ENCODE measurements at places on chromosomes 7 and 10.

DNA sequence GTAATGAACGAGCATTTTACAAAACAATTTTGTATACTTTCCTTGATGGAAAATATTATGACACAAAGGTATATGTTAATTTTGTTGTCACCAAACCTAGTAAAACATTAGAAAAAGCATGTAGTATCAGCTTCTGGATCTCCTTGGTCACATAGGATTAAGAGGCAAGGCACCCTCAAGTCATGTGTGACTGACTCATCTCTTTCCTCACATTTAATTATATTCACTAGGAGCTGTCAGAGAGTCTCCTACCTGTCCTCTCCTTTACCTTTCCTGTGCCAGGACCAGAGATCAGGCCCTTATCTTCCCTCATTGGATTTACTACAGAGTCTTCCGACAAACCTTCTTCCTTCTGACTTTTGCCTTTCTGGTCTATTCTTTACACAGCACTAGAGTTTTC, 111.3 kb upstream of the RPA3 start:
- no peak for DNase-seq

DNA sequence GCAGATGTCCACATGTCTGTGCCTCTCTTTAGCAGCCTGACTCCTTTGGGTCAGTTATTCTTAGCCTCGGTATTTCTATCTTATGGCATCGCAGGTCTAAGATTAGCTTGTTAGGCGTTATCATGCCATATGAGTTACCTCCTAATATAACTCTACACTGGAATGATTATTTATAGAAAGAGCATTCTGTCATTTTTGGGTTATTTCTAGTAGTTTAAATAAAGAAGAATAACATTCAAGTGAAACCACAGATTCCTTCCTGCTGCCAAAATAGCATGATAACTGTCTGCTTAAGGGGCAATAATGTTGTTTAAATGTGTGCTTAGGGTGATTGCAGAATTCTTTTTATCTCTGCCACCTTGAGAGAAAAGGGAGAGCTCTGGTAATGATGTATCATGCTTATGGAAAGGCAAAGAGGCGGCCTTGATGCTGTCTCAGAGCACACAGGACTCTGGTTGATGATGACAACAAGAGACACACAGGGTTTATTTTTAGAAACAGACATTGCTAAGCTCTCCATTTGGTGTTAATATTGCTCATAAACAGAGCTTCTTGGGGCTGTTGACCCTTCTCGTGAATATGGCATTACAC, 10.4 kb downstream of the HDAC9 start:
- DNase-seq, result no peak

GRCh38 chr10:96263176-96263575, 8.2 kb downstream of the BLNK start:
- no peak for DNase-seq

DNA sequence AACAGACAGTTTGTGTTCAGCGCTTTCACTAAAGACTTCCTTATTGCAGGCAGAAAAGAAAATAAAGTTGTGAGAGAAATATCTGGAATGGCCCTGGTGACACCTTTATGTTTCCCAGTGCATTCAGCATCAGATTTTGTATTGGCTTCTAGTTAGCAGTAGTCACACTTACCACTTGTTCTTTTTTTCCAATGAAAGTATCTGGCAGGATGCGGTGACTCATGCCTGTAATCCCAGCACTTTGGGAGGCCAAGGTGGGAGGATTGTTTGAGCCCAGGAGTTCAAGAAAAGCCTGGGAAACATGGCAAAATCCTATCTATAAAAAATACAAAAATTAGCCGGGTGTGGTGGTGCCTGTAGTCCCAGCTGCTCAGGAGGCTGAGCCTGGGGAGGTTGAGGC, 649.6 kb downstream of the LRMDA start:
- DNase-seq, result no peak

DNA sequence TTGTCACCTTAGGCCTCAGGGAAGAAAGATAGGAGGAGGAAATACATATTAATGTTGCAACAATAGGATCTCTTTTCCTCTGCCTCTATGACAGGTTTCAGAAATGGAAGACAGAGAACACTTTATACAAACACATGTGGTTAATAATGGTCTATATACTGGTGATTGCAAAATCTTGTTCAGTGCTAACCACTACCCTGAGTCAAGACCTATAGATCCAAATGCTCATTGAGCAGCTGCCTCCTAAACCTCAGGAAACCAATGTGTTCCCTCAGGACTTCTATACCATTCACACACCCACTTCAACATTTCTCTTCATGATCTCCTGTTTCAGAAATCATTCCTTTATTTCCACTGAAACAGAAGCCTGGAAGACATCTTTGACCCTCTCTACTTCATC, 32.5 kb upstream of the VWDE start:
- DNase-seq, result no peak

DNA sequence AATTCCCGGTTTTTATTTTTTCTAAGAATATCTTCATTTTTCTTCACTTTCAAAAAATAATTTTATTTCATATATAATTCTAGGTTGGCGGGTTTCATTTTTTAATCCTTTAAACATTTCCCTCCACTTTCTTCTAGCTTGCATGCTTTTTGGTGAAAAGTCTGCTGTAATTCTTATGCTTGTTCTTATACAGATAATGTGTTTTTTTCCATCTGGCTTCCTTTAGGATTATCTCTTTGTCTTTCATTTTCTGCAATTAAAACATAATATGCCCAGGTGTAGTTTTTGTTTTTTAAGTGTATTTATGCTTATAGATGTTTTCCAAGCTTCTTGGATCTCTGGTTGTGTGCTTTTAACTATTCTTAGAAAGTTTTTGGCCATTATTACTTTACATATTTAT, 341.3 kb upstream of the SEMA3C start:
- no peak for DNase-seq

DNA sequence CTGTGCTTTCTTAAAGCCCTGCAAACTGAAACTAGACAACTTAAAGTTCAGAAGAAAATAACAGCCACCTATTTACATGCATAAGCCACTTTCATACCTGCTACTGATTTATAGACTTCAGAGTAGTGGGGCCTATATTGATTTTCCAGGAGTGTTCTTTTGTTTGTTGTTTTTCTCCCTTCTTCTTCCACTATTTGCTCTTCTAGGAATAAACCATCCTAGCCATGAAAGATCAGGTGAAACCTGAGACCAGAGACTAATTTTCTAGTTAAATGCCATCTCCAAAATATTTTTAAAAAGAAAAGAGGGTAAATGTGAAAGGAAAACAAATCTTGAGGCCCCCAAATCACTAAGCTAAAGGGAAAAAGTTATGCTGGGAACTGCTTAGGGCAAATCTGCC, 72.4 kb upstream of the C1GALT1 start:
- DNase-seq, result no peak

GRCh38 chr7:66964411-66964810, 31.0 kb downstream of the SBDS start:
- DNase-seq, result no peak

- no peak for DNase-seq
These were observed 30.6 kb upstream of the CCL24 start for GRCh38 chr7:75844158-75844557.

GRCh38 chr10:51666456-51666855, 32.9 kb downstream of the CSTF2T start:
- DNase-seq, result no peak

DNA sequence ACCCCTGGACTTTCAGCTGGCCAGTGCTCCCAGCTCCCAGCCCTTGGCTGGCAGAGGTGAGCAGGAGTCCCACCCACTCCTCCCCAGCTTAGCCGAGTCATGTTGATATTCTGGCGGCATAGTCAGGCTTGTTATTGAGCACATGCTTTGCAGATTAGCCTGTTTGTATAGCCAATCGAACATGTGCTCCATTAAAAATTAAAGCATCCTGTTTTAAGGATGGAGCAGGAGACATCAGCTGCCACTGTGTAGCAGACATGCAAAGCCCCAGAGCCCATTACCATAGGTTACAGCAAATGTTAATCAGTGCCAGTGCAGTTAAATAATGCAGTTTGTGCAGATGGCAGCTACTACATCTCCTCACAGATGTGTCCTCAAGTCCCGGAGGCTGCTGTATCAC, 574.6 kb upstream of the GALNT17 start:
- DNase-seq, result no peak

DNA sequence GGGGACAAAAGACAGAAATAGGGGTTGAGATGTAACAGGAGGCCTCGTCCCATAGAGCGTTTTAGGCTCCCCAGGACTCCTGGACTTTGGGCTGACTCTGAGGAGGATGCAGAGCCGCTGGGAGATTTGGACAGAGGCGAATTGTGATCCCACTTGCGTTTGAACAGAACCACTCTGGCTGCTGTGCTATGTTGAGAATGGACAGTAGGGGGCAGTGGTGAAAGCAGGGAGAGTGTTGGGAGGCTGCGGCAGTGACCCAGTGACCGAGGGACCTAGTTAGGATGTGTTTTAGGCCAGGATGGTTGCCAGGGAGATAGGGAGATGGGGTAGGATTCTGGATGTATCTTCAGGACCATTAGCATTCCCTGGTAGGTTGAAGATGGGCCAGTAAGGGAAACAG, 271.6 kb downstream of the CCDC3 start:
- DNase-seq, result peak; percentile 55

- DNase-seq, result no peak
These were observed 281.4 kb downstream of the DNAJB6 start for GRCh38 chr7:157618091-157618726.

DNA sequence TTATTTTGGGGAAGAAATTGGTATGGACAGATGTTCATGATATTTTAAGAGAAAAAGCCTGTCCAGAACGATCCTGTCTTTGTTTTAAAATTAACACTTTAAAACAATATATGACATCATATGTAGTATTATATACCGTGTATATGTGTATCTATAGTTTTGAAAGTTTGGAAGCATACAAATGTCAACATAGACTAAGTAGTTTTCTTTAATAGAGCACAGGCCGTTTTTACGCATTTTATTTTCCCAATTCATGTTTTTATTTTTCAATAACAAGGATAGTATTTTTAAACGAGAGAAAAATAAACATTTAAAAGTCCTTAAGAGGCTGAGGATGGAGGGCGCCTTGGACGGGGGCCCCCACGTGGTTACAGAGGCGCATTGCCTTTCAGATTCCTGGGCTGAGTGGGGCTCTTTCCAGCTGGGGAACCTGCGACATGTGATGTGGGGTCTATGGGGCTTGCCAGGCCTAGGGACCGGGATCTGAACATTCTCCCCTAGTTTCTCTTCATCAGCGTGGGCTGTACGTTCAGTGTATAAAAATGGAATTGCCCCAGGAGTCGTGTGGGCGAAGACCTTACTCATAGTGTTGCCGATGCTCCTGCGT, 127.8 kb upstream of the ZNF746 start:
- DNase-seq, result peak; percentile 44

DNA sequence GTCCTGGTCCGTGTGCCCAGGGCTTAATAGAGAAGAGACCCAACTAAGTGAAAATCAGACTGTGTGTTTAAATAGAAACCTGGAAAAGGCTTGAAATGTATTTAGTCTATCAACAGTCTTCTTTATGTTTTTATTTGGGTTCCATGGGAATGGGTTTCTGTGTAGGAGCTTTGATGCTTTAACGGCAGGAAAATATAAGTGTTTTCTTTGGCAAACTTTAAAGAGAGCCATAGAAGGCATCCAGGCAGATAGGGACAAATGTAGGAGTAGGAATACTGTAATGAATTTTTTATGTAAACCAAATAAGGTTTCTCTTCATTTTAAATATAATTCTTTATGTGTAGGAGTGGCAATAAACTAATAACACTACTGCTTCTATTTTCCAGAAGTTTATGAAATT, 989.0 kb downstream of the GATA3 start:
- no peak for DNase-seq

GRCh38 chr7:94301024-94301586, 93.6 kb upstream of the COL1A2 start:
- DNase-seq, result peak; percentile 16

DNA sequence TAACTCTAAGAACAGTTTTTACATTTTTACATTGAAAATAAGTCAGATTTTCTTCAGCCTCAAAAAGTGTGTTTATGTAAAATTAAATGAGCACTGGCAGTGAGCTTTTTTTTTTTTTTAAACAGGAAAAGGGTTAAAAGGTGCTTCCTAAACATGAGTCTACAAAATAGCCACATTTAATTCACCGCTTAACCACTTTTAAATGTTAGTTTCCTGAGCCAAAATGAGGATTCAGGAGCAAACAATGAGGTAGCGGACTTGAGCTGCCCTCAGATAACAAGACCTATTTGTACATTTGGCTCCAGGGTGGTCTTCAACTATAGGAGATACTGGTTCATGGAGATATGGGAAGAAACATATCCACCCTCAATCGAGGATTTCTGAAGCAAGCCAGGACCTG, 22.8 kb downstream of the AKR1C3 start:
- DNase-seq, result no peak

- DNase-seq, result no peak
These were observed 67.8 kb downstream of the TBXAS1 start for GRCh38 chr7:139896831-139897230.

DNA sequence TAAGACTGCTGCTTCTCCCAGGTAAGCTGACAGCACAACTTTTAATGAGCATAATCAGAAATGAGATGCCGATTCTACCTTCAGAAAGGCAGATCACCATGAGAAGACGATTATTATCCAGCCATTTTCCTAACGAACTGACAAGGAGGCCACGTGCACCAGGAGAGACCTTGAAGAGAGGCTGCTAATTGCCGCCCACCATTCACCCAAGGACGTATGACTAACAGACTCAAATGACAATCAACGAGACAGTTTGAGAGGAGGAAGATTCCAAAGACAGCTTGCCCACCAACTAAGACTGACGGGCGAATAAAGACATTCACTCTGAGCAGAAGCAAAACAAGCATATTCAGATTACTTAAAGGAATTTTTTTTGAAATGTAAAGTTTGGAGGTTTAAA, 301.9 kb upstream of the TAC1 start:
- DNase-seq, result no peak

DNA sequence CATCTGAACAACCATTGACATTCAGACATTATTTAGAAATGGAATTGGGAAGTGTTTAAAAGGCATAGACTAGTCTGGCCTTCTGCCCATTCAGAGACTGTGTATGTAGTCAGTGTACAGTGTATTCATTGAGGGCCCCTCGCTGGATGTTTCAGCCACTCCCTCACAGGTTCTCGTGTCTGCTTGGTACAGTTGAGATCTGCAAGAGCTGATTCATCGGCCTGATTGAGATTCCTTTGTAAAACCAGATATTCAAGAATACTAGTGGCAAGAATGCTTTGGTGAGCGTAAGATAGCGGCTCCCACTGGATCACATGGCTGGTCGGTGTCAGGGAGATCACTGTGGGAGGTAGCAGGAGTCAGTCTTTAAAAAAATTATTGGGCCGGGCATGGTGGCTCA, 119.5 kb downstream of the TCF7L2 start:
- no peak for DNase-seq

DNA sequence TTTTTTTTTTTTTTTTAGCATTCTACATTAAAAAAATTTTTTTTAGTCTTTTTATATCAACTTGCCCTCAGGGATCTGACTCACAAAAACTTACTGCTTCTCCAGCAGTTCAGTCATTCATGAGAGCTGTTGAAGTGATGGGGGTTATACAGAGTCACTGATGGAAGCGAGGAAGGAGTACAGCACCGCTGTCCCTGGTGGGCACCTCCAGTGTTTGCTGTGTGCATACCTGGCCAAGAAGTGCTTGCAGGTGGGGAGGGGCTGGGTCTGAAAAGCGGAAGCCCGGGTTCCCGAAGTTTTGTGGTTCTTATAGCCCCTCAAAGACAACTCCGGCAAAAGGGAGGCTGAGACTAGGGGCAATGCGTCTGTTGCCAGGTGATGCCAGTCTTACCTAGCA, 46.2 kb downstream of the MINDY4 start:
- no peak for DNase-seq

All from T47D (cell line).